ENCODE measurements at places on chromosomes 1 and 21. TPM values are rescaled to one million over a fixed set of nuclear protein-coding genes. Genes with fewer than 3 reads are reported as not detected.
A peak's percentile ranks its signal among the peaks of the same experiment; 100 is the strongest.

GRCh38 chr1:151324390-151324930, 2.8 kb downstream of the PI4KB start:
- DNase-seq: no peak

DNA sequence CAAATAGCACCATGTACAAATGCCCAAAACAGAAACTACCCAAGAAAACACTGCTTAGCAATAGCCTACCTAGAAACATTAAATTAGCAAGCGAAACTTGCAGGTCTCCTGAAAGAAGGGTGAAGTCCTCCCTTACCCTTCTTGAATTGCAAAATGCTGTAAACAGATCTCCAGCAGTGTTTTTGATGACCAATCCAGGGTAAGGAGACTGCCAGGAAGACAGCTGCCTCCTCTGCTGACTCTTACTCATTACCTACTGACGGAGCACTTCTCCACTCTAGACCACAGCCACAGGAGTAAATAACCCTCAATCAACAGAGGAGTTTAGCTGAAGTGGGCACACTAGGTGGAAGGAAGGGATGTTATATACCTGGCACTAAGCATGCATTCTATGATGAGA, 32.2 kb upstream of the GADD45A start:
- DNase-seq: peak; percentile 27

DNA sequence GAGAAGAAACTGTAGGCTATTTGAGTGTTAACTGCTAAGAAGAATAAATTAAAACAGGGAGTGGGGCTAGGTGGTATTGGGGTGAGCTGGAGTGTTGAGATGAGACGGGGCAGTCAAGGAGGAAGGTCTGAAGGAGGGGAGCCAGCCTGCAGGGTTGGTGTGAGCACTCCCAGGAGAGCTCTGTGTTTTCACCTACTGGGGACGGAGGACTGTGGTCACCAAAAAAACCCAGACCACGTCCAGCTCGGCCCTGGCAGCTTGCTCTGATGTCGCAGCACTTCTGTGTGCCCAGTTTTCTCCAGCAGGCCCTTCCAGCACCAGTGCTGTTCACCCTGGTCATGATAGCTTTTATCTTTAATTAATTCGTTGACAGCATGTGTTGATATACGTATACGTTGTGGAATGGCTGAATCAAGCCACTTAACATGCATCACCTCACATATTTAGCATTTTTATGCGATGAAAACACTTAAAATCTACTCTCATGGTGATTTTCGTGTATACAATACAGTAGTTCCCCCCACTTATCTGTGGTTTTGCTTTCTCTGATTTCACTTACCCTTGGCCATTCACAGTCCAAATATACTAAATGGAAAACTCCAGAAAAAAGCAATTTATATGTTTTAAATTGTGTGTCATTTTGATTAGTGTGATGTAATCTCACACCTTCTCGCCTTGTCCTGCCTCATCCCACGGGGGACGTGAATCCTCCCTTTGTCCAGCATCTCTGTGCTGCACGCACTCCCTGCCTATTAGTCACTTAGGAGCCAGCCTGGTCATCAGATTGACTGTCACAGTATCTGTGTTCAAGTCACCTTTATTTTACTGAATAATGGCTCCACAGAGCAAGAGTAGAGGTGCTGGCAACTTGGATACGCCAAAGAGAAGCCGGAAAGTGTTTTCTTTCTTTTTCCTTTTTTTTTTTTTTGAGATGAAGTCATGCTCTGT, 12.3 kb downstream of the FAM3B start:
- no peak for DNase-seq

- DNase-seq: no peak
Measured at GRCh38 chr1:188247255-188247654, 1418.5 kb downstream of the PLA2G4A start.

GRCh38 chr1:38708701-38709258, 150.8 kb downstream of the RRAGC start:
- no peak for DNase-seq

DNA sequence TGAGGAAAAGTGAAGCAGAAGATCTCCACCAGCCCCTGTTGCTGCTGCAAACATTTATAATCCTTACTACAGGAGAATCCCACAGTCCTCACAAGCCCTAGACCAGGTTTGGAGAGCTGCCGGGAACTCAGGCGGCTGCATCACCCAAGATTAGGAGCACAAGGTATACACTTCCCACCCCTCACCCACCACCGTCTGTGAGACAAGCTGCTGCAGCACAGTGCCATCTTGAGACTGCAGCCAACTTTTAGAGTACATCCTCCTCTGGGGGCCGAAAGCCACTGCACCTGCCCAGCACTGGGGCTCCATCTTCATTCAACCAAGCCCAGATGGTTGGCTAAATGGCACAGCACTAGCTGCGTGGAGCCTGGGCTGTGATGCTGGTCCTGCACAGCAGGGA, 13.8 kb downstream of the OLFML3 start:
- no peak for DNase-seq

GRCh38 chr1:32948905-32949304, 15.7 kb downstream of the RNF19B start:
- no peak for DNase-seq

DNA sequence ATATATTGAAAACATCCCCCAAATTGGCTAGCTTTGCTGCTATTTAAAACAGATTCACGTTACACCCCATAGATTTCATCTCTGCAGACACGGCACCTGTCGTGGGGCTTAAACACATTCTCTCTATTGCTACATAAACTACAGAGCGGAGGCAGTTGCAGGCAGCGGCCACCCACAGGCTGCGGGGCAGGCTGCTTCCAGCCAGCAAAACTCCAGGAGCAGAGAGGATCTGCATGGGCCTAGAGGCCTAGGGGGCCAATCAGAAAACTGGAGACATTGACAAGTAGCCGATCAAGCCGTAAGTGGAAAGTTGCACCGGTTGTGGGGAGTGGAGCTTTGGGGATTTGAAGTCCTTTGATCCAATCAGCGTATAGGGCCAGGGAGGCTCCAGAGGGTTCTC, 129.0 kb upstream of the KLHDC7A start:
- DNase-seq: no peak

DNA sequence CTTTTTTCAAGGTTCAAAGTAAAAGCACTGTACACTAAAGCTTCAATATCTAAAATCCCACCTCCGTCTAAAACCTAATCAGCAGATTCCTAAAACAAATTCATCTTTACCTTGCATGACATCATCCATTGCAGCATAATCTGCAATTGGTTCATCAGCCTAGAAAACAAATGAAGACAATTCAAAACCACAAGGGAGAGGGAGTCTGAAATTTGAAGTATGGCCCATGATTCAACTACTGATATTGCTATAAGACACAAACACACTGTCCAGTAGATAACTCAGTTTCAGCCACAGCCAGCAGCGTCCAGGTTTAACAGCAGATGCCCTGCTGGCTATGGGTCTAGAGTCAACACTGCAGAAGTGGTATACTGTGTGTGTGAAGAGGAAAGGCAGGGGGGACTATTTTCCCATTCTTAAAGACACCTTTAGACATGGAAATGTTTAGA, 17.9 kb upstream of the RAP1GAP start:
- DNase-seq: no peak

DNA sequence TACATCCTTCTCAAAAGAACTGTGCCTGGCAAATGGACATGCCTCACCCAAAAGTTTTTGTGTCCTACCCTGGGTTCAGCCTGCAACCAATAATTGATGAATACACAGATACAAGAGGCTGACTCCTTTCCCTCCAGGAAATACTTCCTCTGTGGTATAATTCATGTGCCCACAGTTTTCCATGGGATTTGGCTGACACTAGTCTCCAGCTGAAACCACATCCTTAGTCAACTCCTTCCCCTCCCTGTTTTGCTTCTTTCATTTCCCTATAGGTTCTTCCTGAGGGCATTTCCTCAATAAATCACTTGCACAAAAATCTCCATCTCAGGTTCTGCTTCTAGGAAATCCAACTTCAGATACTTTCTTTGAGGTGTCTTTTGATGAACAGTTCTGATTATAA, 436.6 kb upstream of the C1orf87 start:
- DNase-seq: no peak

- DNase-seq: no peak
Measured at GRCh38 chr21:33412832-33413519, 9.8 kb downstream of the IFNGR2 start.

- DNase-seq: no peak
Measured at GRCh38 chr1:1618396-1619068, 3.2 kb downstream of the MIB2 start.

DNA sequence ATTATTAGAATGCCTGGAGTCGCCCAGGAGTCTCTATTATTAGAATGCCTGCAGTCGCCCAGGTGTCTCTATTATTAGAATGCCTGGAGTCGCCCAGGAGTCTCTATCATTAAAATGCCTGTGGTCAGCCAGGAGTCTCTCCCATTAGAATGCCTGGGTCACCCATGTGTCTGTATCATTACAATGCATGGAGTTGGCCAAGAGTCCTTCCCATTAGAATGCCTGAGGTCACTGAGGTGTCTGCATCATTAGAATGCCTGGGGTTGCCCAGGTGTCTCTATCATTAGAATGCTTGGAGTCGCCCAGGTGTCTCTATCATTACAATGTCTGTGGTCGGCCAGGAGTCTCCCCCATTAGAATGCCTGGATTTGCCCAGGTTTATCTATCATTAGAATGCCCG, 66.9 kb downstream of the RNF187 start:
- DNase-seq: no peak

The WDR64 gene
- polyA plus RNA-seq: 0.56 TPM

The LRRN2 gene
- 14.9 TPM for polyA plus RNA-seq

The HES2 gene
- polyA plus RNA-seq: 0.46 TPM

The NPHS2 gene
- polyA plus RNA-seq: 378 TPM

The ST6GALNAC5 gene
- 3.3 TPM for polyA plus RNA-seq

The ARMH1 gene
- 8.1 TPM for polyA plus RNA-seq

The RBP7 gene
- 18.6 TPM for polyA plus RNA-seq

The C1orf35 gene
- polyA plus RNA-seq: 20.8 TPM

Data from renal pelvis (tissue), 12 donors.